ENCODE measurements at places on chromosomes 4 and X. TPM values are rescaled to one million over a fixed set of nuclear protein-coding genes. Genes with fewer than 3 reads are reported as not detected.

The NSG1 gene
- 28.1 TPM for total RNA-seq

- no peak for DNase-seq
These were observed 14.8 kb upstream of the MXD4 start for GRCh38 chr4:2276581-2277325.

The JAKMIP1 gene
- total RNA-seq = not detected

The CPLX1 gene
- total RNA-seq = 0.10 TPM

The SLC9A7 gene
- total RNA-seq = 12.5 TPM

GRCh38 chr4:36872679-36873078 lies 371.9 kb upstream of the NWD2 start:
- no peak for DNase-seq

- peak; percentile 64 for DNase-seq
These were observed 554 bp downstream of the PCDH7 start for GRCh38 chr4:30720661-30721184.

DNA sequence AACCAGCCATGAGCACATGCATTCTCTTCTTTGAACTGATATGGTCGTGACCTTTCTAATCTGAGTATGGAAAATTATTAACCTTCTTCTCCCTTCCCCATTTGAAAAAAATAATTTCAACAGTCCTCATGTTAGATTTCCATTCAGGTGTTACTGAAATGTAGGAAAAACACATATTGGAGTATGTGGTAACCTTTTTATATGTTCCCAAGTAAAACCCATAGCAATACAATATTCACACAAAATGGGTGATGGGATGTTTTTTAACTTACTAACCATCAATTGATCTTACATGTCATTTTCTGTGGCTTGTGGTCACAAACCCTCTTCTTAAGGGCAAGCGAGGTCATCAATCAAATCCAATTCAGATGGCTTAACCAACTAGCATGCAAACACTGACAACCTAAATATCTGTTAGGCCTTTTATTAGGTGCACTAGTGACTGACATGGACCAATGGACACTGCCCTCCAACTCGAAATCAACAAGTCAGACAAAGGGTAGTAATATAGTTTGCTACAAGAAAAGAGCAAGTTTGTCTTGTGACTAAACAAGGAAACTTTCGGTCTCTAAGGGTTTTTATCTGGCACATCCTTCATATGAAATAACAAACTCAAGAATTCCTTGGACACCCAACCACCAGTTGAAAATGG lies 74.3 kb downstream of the CAMK2D start:
- DNase-seq = no peak

The CDX4 gene
- total RNA-seq = not detected
